ENCODE measurements at places on chromosomes 12 and 14.

DNA sequence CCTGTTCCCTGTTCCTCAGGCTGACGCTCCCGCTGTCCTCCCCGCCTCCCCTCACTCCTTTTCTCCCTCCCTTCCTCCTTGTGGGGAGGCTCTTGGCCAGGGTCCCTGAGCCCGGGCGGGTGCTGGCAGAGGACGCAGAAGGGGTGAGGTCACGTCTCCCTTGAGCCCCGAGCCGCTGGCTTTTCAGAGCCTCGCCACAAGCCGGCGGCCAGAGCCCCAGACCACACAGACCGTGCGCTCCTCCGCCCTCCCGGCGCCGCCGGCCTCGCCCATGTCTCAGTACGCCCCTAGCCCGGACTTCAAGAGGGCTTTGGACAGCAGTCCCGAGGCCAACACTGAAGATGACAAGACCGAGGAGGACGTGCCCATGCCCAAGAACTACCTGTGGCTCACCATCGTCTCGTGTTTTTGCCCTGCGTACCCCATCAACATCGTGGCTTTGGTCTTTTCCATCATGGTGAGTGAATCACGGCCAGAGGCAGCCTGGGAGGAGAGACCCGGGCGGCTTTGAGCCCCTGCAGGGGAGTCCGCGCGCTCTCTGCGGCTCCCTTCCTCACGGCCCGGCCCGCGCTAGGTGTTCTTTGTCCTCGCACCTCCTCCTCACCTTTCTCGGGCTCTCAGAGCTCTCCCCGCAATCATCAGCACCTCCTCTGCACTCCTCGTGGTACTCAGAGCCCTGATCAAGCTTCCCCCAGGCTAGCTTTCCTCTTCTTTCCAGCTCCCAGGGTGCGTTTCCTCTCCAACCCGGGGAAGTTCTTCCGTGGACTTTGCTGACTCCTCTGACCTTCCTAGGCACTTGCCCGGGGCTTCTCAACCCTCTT, at the start of gene TMEM233:
TSS of gene TMEM233 (plus strand) at position 197 of the 821 bp plus-strand sequence. CDS start at position 272, 75 bp downstream.
- DNase-seq, result no peak

GRCh38 chr12:19243551-19243950, 114.0 kb downstream of the PLEKHA5 start:
- DNase-seq, result no peak

DNA sequence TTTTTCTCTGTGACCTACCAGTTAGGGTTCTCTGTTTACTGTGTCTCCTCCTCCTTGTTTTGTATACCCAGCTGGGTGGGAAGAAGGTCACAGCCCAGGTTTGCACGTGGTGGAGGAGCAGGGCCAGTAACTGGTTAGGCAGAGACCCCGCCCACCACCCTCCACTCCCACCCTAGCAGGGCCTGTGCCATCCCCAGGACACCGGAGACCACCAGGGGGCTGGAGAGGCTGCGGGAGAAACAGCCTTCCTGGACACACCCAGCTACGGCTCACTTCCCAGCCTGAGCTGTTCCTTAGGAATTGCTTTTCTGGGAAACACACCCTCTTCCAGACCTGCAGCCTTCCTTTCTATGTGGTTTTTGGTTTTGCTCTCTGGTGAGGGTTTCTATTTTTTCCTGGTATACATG, 21.1 kb downstream of the BDKRB2 start:
- no peak for DNase-seq

- DNase-seq, result no peak
Observed at GRCh38 chr12:67705394-67706370, 57.1 kb downstream of the DYRK2 start.

GRCh38 chr12:76852106-76852505, 26.7 kb downstream of the CSRP2 start:
- no peak for DNase-seq

DNA sequence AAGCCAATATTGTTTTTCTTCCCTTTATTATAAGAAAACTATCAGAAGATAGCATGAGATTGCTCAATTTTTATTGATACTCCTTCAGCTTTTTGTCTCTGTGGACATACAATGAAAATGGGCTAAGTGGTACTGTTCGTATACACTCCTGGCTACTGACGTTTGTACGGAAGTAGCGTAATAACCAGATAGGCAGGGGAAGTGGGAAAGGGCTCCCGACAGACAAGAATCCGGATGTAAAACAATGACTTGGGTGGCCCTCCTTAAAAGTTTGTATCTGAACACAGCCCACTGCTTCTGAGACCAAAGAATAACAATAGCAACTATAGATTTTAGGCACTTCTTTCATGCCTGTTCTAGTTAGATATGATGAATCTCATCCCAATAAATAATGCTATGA, 99.6 kb downstream of the RPS6KA5 start:
- no peak for DNase-seq

- DNase-seq, result no peak
Observed at GRCh38 chr12:98955284-98955683, 310.2 kb downstream of the APAF1 start.
